Left renal pelvis (tissue), 4 donors: ENCODE measurements at places on chromosomes 5 and 9.

GRCh38 chr5:95620870-95621838, 1.3 kb downstream of the GPR150 start:
- DNase-seq = no peak

DNA sequence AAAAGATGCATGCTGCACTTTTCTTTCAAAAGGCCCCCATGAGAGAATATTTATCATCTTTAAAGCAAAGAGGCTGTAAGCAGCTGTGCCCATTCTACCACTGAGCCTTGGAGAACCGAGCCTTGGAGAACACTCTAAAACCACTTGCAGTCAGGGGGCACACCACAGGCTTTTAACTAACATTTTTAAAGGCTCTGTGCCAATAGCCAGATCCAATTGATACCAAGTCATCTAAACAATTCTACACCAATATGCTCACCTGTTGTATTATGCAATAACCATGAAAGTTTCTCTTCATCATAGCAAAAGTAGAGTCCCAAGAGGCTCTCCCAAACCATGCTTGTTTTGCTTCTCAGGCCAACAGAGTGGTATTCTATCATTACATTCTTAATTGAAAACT, 1090.5 kb upstream of the SEMA6A start:
- no peak for DNase-seq

DNA sequence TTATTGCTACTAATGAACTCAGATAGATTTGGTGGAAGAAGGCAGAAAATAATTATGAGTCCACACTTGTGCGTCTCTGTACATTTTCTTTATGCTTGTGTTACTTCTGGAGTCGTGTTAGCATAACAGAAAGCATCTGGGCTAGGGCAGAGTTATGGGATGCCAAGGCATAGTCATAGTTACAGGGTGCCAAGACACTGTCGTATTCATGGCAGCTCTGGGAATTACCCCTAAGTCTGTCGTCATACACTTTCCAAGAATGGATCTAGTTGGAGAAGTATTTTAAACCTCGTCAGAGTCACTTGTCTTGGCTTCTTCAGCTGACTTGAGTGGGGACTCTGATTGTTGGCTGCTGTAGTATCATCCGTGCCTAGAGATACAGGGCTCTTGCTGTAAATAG, 27.7 kb downstream of the CAMK4 start:
- no peak for DNase-seq

DNA sequence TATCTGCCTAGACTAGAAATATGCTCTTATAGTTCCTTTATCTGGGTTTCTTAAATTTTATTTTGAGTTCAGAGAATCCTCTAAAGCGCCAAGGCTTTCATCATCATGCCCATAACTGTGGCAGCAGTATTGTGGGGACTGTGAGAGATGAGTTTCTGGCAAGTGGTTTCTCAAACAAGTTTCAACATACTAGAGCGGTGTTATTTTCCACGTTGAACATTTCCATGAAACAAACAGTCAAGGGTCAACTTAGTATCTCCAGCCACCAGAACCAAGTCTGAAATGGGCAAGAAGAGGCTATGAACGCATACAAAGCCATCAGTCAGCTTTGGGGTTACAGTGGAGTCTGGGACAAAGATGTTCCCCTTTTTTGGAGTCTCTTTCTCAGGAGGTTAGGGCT, 40.3 kb downstream of the SERINC5 start:
- DNase-seq = no peak

- DNase-seq = no peak
Observed at GRCh38 chr9:99515093-99515492, 293.0 kb downstream of the SEC61B start.

DNA sequence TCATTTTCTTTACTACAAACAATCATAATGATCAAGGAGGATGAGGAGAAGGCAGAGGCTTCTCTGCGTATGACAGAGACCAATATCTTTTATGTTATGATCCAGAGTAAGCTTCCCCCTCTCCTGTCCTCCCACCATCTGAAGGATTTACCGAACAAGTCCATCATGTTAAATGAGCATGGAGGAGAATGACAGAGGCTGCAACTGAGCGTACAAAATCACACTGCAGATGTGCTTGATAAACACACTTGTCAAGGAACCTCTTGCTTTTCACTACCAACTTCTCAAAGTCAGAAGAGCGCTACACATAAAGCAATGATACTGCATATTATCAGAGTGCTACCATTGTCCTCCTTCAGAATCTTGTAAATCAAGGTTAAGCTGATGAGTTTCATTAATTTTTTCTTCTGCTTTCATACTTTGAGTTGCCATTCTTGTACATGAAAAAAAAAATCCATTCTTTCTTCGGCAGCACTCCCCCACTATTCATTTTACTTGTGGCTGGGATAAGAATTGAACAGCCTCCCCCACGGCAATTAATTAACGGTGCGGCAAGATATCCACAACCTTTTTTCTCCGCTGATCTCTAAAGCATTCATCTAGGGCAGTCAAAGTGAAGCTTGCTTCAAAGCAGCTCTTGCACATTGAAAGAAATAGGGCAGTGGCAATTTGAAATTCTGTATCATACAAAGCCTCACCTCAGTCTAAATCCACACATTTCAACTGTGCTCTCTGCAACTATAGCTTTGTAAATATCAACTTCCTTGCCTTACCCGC, 673.9 kb upstream of the DMAC1 start:
- no peak for DNase-seq

DNA sequence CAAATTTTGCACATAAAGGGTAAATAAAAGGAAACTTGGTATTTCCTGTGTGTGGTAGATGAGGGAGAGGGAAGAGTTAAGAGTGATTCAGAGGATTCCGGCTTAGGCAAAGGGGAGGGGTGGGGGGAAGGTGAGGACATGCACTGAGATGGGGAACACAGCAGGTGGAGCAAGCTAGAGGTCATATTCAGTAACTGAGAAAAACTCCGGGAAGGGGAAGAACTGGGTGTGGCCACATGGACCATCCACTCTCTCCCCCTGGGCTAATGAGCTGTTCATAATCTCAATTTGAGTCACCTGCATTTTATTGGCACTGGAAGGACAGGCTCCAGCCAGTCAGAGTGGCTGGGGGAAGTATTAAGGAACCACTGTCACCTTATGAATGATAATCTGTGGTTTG, 45.1 kb upstream of the UGCG start:
- no peak for DNase-seq

DNA sequence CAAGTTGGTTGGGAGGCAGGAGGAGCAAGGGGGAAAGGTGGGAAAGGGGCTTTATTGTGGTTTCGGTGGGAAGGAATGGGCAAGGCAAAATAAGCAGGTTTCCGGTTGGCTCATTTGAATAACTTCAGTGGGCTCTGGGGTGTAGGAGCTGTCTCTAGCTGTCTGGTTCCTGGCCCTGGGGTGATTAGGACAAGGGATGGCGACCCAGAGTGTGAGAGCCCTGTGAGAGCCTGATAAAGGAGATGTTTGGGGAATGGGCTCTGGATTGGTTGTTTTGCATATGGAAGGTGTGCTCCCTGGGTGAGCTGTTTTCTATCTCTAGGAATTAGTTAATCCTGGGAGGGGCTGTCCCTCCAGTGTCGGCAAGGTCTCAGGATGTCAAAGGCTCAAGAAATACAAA, 15.4 kb downstream of the ANKRD34B start:
- DNase-seq = no peak

DNA sequence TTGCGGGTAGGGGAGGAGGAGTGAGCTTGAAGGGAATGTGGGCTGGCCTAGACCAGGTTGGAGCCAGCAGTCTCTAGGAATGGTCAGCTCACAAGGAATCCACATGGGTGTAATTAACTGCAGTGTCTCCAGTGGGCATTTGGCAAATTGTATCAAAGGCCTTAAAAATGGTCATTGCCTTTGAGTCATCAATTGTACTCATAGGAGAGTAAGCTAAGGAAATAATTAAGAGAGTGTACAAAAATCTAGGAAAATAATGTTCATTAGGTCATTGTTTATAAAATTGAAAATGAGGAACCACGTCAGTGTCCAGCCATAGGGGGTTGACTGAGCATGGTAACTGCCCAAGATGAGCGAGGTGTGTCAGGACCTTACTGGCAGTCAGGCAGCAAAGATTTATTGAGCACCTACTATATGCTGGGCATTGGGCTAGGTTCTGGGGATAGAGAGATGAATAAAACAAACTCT, 29.8 kb upstream of the RPL26L1 start:
- DNase-seq = no peak

DNA sequence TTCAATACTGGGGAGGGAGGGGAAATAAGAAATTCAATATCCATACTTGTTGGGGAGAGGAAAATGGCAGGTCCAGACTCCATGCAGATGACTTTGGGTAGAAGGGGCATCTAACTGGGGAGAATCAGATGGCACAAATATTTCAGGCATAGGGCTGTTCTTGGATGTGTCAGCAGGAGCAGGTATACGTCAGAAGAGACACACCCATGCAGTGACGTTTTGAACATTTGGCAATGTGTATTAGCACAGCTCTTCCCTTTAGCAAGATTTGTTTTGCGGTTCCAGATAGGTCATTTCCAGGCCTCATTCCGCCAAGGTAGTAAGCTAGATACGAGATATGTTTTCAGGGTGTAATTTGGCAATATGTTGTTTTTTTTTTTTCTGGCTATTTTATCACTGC, 187.2 kb upstream of the CDH10 start:
- DNase-seq = no peak

- no peak for DNase-seq
Observed at GRCh38 chr9:68498816-68499215, 41.9 kb downstream of the TMEM252 start.

DNA sequence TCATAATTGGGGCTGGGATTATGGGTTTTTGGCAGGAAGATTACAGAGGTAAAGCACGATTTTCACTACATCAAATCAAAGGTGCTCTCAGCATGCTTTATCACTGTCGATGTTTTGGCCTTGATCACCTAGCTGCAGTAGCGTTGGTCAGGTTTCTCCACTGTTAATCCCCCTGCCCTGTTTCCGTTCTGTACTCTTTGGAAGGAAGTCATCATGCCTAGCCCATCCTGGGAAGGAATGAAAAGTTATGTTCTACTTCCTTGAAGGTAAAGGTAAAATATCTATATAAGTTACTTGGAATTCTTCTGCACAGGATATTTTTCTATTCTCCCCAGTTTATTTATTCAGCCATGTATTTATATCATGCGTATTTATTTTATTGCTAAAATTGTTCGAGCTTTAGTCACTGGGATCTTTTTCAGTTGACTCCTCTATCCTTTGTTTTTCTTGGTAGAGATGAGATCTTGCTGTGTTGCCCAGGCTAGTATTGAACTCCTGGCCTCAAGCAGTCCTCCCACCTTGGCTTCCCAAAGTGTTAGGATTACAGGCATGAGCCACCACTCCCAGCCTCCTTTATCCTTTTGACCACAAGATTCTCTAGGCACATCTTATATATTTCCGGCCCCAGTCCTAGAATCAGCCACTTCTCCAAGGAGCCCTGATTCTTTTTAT, 25.3 kb downstream of the FAF2 start:
- DNase-seq = no peak

DNA sequence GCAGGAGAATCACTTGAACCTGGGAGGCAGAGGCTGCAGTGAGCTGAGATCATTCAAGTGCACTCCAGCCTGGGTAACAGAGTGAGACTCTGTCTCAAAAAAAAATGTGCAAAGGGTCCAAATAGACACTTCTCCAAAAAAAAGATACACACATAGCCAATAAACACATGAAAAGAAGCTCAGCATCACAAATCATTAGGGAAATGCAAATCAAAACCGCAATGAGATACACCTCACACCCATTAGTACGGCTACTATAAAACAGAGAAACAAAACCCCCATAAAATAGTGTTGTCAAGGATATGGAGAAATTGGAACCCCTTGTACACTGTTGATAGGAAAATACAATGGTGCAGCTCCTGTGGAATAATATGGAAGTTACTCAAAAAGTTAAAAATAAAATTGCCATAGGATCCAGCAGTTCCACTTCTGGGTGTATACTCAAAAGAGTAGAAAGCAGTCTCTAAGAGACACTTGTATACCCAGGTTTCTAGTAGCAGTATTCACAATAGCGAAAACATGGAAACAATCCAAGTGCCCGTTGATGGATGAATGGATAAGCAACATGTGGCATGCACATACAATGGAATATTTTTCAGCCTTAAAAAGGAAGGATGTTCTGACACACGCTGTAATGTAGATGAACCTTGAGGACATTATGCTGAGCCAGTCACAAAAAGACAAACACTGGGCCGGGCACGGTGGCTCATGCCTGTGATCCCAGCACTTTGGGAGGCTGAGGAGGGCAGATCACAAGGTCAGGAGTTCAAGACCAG, 57.2 kb upstream of the PPARGC1B start:
- DNase-seq = no peak
